Liver (tissue), 10 donors: ENCODE measurements at places on chromosomes 7 and 10.

DNA sequence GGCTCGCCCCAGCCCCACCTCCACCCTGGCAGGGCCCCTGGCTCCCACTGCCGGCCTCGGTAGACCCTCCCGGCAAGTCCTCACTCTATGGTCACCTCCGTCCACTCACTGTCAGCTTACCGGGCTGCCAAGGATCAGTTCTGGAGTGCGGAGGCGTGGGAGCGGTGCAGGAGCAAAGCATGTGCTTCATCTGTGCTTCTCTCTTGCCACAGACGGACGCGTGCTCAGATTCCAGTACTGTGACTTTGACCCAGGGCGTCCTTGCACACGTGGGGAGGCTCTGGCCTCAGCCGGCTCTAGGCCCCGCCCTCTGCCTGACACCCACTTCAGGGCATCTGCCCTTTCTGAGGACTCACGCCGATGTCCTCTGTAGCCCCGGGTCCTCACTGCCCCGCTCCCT, 547.5 kb upstream of the FOXK1 start:
- H3K4me1 ChIP-seq = peaks cover 3% of the 10 kb centered on the region
- peak; percentile 40 for DNase-seq
- no peaks in the 10 kb centered on the region for H3K27me3 ChIP-seq
- H3K36me3 ChIP-seq = no peaks in the 10 kb centered on the region

GRCh38 chr7:108329514-108329913, 126.7 kb downstream of the NRCAM start:
- no peaks in the 10 kb centered on the region for H3K4me1 ChIP-seq
- H3K36me3 ChIP-seq = no peaks in the 10 kb centered on the region
- no peaks in the 10 kb centered on the region for H3K27me3 ChIP-seq
- DNase-seq = no peak
- no peak overlapping the region for H3K27ac ChIP-seq

GRCh38 chr10:33309406-33309805, 25.1 kb downstream of the NRP1 start:
- no peaks in the 10 kb centered on the region for H3K27me3 ChIP-seq
- no peaks in the 10 kb centered on the region for H3K36me3 ChIP-seq
- H3K4me1 ChIP-seq = peaks cover 6% of the 10 kb centered on the region
- no peak overlapping the region for H3K27ac ChIP-seq

- no peak overlapping the region for H3K27ac ChIP-seq
- no peaks in the 10 kb centered on the region for H3K36me3 ChIP-seq
- peaks cover 3% of the 10 kb centered on the region for H3K4me1 ChIP-seq
- H3K27me3 ChIP-seq = peaks cover 32% of the 10 kb centered on the region
- DNase-seq = no peak
Observed at GRCh38 chr10:101237081-101237981, 8.1 kb upstream of the LBX1 start.

DNA sequence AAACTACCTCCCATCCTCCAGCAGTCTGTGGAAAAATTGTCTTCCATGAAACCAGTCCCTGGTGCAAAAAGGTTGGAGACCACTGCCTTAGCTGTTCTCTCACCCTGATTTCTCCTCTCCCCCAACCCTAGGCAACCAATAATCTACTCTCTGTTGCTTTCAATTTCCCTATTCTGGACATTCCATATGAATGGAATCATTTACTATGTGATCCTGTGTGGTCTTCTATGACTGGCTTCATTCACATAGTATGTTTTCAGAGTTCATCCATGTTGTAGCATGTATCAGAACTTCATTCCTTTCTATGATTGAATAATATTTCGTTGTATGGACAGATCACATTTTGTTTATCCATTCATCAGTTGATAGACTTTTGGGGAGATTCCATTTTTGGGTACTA, 38.3 kb upstream of the DLG5 start:
- H3K4me1 ChIP-seq = no peaks in the 10 kb centered on the region
- no peaks in the 10 kb centered on the region for H3K27me3 ChIP-seq
- no peak overlapping the region for H3K4me3 ChIP-seq
- no peaks in the 10 kb centered on the region for H3K36me3 ChIP-seq

DNA sequence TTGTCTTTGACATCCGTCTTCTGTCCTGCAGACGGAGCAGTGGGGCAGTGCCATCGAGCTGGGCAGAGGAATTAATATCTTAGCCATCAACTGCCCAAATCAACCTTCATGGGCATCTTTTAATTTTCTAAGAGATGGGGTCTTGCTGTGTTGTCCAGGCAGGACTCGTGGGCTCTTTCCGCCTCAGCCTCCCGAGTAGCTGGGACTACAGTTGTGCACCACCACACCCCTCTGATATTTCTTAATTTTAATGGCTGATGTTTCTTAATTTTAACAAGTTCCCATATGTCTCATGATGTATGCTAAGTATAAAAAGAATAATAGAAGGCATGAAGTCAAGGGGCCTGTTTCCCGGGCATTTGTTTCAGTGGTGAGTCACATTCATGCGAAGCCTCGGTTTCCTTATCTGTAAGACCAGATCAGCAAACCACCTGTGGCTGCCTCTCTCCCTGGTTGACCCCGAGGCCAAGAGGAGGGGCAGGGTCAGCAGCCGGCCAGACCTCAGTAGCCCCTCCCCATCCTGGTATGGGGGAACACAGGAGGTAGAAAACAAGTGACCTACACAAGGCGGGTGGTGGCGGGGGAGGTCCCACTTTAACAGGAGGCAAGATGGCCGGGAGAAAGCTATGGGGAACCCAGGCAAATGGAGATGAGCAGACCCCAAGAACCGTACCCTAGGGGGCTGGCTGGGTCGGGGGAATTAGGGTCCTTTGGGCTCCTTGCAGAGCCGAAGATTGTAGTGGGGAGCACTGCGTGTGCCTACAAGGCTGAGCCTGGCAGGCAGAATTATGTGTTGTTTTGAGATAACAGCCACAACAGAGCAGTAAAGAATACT, 85.5 kb downstream of the CUX1 start:
- H3K27me3 ChIP-seq = no peaks in the 10 kb centered on the region
- no peak overlapping the region for H3K4me3 ChIP-seq
- H3K27ac ChIP-seq = no peak overlapping the region
- H3K36me3 ChIP-seq = no peaks in the 10 kb centered on the region
- no peaks in the 10 kb centered on the region for H3K4me1 ChIP-seq
- DNase-seq = no peak

GRCh38 chr10:65350611-65351010, 1575.2 kb upstream of the LRRTM3 start:
- H3K27ac ChIP-seq = no peak overlapping the region
- H3K27me3 ChIP-seq = no peaks in the 10 kb centered on the region
- no peaks in the 10 kb centered on the region for H3K36me3 ChIP-seq
- no peaks in the 10 kb centered on the region for H3K4me1 ChIP-seq

GRCh38 chr7:151010307-151011096, 13.8 kb downstream of the ATG9B start:
- H3K36me3 ChIP-seq = no peaks in the 10 kb centered on the region
- H3K4me3 ChIP-seq = no peak overlapping the region
- no peak overlapping the region for H3K27ac ChIP-seq
- H3K4me1 ChIP-seq = peaks cover 8% of the 10 kb centered on the region
- no peaks in the 10 kb centered on the region for H3K27me3 ChIP-seq

- H3K36me3 ChIP-seq = peaks cover 22% of the 10 kb centered on the region
- H3K27ac ChIP-seq = no peak overlapping the region
- no peak overlapping the region for H3K4me3 ChIP-seq
- DNase-seq = no peak
Observed at GRCh38 chr10:11936389-11937152, 106.0 kb downstream of the UPF2 start.

DNA sequence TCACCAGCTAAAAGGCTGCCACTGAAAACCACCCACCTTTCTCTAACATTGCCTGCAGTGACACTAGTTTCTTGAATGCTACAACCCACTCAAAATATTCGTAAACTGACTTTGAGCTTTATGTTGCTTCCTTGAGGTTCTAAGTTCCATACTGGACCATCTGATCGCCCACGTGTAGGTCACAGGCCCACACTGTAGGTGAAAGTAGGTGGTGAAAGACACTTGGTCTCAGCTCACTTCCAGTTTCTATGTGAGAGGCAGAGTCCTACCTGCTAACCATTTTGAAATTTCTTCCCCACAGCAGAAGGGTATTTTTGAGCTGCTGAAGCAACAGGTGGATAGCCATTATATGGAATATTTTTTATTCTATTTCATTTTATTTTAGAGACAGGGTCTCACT, 97.3 kb downstream of the MYO3A start:
- H3K4me3 ChIP-seq = no peak overlapping the region
- no peaks in the 10 kb centered on the region for H3K27me3 ChIP-seq
- no peak overlapping the region for H3K27ac ChIP-seq
- DNase-seq = no peak
- H3K36me3 ChIP-seq = no peaks in the 10 kb centered on the region
- no peaks in the 10 kb centered on the region for H3K4me1 ChIP-seq

- H3K4me1 ChIP-seq = no peaks in the 10 kb centered on the region
- H3K27ac ChIP-seq = no peak overlapping the region
- H3K36me3 ChIP-seq = no peaks in the 10 kb centered on the region
Observed at GRCh38 chr10:66931949-66932343, 6.1 kb downstream of the LRRTM3 start.

DNA sequence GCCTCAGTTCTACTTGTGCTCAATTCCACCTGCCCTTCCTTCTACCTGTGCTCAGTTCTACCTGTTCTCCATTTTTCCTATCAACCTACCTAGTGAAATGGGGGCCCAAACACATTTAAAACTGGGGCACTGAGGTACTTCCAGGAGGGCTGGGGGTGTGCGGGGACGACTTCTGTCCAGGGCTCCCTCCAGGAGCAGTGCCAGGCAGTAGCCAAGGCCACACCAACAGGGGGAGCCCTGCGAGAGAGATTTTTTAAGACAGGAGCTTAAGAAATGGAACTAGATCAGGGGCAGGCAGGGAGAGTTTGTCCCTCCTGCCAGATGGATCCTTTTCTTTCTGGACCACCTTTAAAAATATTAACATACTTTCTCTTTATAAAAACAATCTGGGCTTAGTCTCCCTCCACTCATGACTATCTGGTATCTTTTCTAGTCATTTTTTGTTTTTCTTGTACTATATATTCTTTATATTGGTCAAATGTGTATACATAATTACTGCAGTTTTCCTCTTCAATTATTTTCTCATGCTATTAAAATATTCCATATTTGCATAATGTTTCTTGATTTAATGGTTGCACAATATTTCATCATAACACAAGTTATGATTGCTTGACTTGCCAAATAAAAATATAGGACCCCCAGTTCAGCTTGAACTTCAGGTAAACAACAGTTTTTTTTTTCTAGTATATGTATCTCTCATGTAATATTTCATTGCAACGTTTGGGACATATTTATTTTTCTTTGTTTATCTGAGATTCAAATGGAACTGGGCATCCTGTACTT, 47.3 kb upstream of the INSYN2A start:
- peaks cover 8% of the 10 kb centered on the region for H3K36me3 ChIP-seq
- no peaks in the 10 kb centered on the region for H3K4me1 ChIP-seq
- H3K27ac ChIP-seq = no peak overlapping the region

DNA sequence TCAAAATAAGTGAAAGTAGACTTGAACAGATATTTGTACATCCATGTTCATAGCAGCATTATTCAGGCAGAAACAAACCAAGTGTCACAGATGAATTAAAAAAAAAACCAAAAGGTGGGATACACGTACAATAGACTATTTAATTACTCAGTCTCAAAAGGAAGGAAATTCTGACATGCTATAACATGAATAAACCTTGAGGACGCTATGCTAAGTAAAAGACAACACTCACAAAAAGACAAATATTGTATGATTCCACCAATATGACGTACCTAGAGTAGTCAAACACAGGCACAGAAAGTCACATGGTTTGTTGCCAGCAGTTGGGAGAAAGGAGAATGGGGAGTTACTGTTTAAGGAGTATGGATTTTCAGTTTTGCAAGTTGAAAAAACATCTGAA, 18.0 kb upstream of the CFAP70 start:
- no peaks in the 10 kb centered on the region for H3K4me1 ChIP-seq
- H3K27ac ChIP-seq = no peak overlapping the region
- no peaks in the 10 kb centered on the region for H3K27me3 ChIP-seq
- peaks cover 68% of the 10 kb centered on the region for H3K36me3 ChIP-seq

- peaks cover 13% of the 10 kb centered on the region for H3K4me1 ChIP-seq
- no peak overlapping the region for H3K27ac ChIP-seq
- H3K36me3 ChIP-seq = peaks cover 2% of the 10 kb centered on the region
- no peak overlapping the region for H3K4me3 ChIP-seq
- no peak for DNase-seq
Observed at GRCh38 chr7:151339651-151340382, 1.8 kb upstream of the NUB1 start.

GRCh38 chr10:111186358-111186757, 109.5 kb downstream of the ADRA2A start:
- no peaks in the 10 kb centered on the region for H3K4me1 ChIP-seq
- H3K27ac ChIP-seq = no peak overlapping the region
- H3K27me3 ChIP-seq = no peaks in the 10 kb centered on the region
- no peak for DNase-seq
- no peak overlapping the region for H3K4me3 ChIP-seq

GRCh38 chr7:31082447-31082846, 30.3 kb downstream of the ADCYAP1R1 start:
- no peaks in the 10 kb centered on the region for H3K27me3 ChIP-seq
- no peak overlapping the region for H3K4me3 ChIP-seq
- H3K27ac ChIP-seq = no peak overlapping the region
- no peaks in the 10 kb centered on the region for H3K36me3 ChIP-seq
- no peaks in the 10 kb centered on the region for H3K4me1 ChIP-seq

DNA sequence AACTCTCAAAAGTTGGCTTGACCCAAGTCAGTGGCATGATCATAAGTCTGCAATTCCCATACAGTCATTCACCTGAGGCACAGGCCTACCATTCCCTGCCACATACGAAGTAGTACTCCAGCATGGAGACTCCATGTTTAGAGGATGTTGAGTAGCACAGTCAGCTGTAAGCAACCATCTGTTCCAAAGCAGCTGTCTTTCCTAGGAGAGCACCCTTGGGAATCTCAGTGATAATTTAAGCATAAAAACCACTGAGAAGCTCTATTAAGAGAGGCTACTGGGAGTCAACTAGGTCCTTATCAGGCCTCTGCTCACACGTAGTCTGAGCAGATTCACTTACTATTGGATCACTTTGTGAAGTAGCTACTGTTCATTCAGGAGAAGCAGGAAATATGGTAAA, 61.6 kb upstream of the UNC5B start:
- H3K27me3 ChIP-seq = no peaks in the 10 kb centered on the region
- no peaks in the 10 kb centered on the region for H3K4me1 ChIP-seq
- H3K27ac ChIP-seq = no peak overlapping the region
- H3K36me3 ChIP-seq = no peaks in the 10 kb centered on the region
- H3K4me3 ChIP-seq = no peak overlapping the region

GRCh38 chr10:128751284-128751683, 625.1 kb upstream of the MKI67 start:
- no peaks in the 10 kb centered on the region for H3K36me3 ChIP-seq
- no peak overlapping the region for H3K4me3 ChIP-seq
- no peak for DNase-seq

DNA sequence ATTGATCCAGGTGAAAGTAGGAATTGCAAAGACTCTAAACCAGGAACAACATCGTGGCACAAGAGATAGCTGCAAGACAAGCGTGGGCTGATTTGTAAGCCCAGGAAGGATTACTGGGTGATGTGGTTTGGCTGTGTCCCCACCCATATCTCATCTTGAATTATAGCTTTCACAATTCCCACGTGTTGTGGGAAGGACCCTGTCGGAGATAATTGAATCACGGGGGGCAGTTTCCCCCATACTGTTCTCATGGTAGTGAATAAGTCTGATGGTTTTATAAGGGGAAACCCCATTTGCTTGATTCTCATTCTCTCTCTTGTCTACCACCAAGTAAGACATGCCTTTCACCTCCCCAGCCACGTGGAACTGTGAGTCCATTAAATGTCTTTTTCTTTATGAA, 59.5 kb downstream of the ST8SIA6 start:
- no peak for DNase-seq
- H3K27me3 ChIP-seq = no peaks in the 10 kb centered on the region
- H3K27ac ChIP-seq = no peak overlapping the region
